ENCODE measurements at places on chromosomes 6 and 20.

- DNase-seq: no peak
Measured at GRCh38 chr6:79461205-79461604, 76.0 kb downstream of the LCA5 start.

GRCh38 chr6:4775494-4776130 lies 592 bp upstream of the CDYL start:
- peak; percentile 9 for DNase-seq

- no peak for DNase-seq
Measured at GRCh38 chr6:127877231-127877630, 23.6 kb downstream of the THEMIS start.

GRCh38 chr6:159761129-159761872 lies 544 bp upstream of the ACAT2 start:
- no peak for DNase-seq

DNA sequence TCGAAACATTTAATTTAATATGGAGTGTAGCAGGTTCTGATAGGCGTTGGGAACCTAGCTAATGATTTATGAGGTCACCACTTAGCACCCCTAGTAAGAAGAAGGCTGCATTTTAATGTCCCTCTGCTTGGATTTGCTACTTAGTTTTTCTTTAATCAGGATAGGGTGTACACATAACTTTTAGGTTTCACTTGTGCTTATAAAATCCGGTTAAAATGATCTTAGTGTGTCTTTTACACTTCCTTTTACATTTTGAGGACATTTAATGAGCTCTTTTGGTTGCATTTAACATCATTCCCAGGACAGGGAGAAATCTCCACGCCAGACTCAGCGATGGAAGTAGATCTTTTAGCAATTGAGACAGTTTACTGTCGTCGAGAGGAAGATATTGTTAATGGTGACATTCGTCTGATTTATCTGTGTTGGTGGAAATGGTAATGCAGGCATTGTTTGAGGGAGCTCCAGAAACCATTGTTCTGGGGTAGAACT lies 5.6 kb downstream of the TFAP2A start:
- no peak for DNase-seq

Data from BJ (cell line).